ENCODE measurements at places on chromosomes 16 and 17.

- DNase-seq = no peak
Observed at GRCh38 chr16:23520500-23520899, 10.2 kb upstream of the GGA2 start.

DNA sequence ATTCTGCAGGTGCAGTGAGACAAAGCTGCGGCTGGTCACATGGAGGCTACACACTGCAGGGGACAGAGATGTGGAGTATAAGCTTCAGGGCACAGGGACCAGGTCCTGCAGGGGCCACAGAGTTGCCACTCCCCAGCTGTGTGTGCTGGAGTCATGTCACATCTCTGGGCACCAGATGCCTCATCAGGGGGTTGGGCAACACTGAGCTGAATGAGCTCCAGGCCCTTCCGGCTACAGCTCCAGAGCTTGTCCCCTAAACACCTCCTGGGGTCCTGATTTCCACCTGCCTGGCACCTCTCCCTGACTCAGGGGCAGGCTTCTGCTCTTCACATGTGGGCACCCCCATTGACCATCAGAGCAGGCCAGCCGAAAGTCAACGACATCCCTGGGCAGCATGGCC is 32.5 kb downstream of the SPHK1 start:
- no peak for DNase-seq

DNA sequence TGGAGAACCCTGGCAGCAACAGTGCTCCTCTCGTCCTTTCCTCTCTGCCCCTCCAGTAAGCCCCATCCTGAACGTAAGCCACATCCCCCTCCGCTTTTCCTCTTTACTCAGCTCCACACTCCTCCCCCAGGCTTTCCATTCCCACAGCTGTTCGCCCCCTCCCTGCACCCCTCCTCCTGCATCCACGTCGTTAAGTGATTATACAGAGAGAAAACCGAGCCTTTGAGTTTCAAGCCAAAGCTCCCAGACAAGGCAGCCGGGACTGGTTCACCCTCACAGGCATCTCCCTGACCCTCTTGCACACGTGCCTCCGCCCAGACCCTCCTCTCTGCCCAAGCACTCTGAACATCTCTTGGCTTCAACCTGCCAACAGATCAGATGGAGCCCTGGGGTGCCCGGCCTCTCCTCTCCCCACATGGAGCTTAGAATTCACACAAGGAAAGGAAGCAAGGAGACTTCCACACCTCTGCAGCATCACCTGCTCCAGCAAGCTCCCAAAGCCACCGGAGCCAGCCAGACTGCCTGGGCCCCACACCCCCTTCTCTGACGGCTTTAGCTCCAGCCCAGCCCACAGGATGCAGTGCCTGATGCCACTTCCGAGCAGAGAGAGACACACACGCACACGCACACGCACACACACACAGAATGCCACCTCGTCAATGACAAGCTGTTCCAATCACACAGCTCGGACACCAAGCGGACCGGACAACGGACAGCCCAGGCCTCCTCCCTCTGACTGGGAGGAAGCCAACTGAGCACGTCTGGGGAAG is 99.9 kb upstream of the CCL2 start:
- peak; percentile 89 for DNase-seq

DNA sequence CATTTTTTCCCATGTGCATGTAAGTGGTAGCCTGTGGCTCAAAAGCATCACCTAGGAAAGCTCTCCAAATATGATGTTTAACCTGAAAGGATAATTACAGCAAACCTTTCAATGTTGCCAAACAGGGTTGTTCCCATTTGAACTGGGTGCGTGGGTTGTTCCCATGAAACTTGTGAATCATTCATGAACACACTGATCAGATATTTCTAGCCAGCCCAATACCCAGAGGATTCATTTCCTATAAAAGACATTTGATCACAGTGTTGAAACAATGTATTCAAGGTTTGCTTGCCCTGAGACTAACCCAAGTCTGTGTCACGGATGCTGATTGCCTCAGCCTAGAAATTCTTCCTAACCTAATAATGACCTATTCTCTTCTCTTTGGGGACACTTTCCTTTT is 12.9 kb downstream of the KRT39 start:
- DNase-seq = no peak

DNA sequence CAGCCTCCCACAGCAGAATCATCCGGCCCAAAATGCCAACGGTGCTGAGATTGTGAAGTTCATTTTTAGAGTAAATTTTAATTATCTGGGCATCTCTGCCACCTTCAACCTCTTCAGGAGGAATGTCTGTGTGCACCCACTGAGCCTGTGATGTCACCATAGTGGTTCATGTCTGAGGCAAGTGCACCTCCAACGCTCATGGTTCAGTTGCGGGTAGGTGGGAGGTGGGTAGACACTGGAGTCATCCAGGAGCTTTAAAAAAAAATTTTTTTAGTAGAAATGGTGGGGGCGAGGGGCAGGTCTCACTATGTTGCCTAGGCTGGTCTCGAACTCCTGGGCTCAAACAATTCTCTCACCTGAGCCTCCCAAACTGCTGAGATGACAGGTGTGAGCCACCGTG is 1.9 kb downstream of the FLYWCH1 start:
- no peak for DNase-seq

- DNase-seq = no peak
Observed at GRCh38 chr16:3819746-3820724, 60.5 kb downstream of the CREBBP start.

DNA sequence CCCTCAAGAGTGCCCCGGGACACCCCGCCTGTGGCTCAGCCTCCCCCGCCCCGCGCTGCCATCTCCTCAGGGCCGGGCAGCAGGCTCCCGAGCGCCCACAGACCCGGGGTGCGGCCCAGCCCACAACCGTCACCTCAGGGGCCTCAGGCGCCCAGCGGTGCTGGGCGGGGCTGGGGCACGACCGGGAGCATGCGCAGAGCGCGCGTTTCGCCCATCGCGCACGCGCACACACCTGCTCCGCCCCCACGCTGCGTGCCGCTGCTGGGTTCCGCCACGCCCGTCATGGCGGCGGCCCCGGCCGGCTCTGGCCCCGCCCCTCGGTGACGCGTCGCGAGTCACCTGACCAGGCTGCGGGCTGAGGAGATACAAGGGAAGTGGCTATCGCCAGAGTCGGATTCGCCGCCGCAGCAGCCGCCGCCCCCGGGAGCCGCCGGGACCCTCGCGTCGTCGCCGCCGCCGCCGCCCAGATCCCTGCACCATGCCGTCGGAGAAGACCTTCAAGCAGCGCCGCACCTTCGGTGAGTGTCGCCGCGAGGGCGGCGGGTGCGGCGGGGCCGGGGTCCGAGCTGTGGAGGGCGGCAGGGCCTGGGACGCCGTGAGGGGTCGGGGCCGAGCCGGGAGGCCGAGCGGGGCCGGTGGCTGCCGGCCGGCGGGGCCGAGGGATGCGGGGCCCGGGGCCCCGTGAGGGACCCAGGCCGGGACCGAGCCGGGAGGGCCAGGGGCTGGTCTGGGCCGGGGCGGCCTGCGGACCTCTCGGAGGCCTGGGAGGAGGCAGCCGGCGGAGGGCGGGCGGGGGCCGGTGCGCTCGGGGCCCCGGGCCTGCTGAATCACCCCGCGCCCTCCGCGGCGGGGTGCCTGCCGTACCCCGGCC is at the start of gene MAP1LC3B:
MAP1LC3B (plus strand) TSS at position 387 of the 871 bp plus-strand sequence; CDS start at position 479, 92 bp downstream.
- peak; percentile 98 for DNase-seq

GRCh38 chr17:65243838-65244625 is 106.9 kb downstream of the RGS9 start:
- DNase-seq = no peak

- DNase-seq = no peak
Observed at GRCh38 chr16:14496047-14496770, 133.9 kb downstream of the PARN start.

DNA sequence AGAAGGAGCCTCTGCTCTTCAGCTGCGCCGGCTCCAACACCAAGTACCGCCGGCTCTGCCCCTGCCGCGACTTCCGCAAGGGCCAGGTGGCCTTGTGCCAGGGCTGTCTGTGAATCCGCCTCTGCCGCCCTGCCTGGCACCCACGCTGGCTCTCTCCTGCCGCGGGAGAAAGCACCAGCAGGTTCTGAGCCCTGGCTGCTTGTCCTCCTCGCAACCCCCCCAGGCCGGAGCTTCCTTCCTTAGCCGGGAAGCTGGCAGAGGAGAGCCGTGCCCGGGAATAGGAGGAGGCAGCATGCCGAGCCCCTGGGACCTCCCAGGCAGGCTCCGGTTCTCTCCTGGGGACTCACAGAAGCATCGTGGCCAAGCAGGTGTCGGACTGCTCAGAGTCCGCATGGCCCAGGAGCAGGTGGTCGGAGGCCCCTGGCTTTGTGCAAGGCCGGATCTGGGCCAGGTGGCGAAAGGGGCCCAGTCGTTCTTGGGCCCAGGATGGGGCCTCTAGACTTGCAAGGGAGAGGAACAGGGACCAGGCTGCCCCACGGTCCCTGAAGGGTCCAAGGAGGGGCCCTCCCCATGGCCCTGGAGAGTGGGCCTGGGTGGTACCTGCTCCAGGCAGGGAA is 80.6 kb downstream of the MGAT5B start:
- no peak for DNase-seq

DNA sequence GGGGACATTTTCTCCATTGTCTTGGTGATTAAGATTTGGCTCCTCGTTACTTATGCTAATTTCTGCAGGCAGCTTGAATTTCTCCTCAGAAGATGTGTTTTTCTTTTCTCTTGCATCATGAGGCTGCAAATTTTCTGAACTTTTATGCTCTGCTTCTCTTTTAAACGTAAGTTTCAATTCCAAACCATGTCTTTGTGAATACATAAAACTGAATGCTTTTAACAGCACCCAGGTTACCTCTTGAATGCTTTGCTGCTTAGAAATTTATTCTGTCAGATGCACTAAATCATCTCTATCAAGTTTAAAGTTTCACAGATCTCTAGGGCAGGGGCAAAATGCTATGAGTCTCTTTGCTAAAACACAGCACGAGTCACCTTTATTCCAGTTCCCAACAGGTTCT is 19.4 kb downstream of the ARHGAP44 start:
- DNase-seq = no peak

DNA sequence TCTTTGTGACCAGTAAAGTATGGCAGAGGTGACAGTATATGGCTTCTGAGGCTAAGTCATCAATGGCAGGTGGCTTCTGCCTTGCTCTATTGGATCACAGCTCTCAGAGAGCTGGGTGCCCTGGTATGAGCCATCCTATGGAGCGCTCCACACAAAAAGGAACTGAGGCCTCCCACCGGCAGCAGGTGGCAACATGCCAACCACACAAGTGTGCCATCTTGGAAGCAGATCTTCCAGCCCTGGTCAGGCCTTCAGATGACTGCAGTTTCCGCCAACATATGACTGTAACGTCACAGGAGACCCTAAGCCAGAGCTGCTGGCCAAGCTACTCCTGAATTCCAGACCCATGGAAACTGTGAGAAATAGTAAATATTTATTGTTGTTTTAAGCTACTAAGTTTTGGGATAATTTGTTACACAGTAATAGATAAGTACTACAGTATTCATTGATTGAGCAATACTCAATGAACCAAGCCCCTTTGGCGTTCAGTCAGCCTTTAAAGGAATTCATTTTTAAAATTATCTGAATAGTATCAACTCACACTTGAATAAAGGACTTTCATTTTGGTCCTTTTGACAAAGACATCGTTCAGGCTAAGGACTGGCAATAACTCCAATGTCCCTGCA is 69.4 kb upstream of the LHX1 start:
- no peak for DNase-seq

DNA sequence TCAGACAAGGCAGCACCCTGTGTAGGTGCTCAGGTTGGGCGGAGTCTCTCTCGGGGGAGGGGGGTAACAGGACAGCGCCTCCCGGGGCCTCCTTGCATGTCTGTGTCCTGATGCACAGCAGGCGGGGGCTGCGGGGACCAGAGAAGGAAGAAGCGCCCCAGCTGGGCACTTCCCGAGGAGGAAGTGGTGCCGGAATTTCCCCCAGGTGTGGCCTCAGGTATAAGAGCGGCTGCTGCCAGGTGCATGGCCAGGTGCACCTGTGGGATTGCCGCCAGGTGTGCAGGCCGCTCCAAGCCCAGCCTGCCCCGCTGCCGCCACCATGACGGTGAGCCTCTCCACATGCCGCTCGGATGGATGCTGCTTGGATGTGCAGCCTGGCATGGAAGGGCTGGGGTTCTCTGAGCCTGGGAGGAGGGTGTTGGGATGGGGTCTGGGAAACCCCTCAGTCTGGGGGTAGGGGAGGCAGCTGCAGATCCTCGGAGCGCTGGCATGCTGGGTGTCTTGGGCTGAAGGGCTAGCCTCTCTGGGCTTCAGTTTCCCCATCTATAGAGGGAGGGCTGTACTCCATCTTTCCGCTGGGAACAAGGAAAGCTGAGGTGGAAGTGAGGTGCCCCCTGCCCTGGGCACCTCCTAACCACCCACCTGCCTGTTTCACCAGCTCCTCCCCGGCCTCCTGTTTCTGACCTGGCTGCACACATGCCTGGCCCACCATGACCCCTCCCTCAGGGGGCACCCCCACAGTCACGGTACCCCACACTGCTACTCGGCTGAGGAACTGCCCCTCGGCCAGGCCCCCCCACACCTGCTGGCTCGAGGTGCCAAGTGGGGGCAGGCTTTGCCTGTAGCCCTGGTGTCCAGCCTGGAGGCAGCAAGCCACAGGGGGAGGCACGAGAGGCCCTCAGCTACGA is at the start of gene IL17C:
IL17C (plus strand) TSS at position 250 of the 908 bp plus-strand sequence; CDS start at position 320, 70 bp downstream.
- no peak for DNase-seq

GRCh38 chr17:21445091-21445650 is 69.0 kb downstream of the KCNJ12 start:
- DNase-seq = no peak

DNA sequence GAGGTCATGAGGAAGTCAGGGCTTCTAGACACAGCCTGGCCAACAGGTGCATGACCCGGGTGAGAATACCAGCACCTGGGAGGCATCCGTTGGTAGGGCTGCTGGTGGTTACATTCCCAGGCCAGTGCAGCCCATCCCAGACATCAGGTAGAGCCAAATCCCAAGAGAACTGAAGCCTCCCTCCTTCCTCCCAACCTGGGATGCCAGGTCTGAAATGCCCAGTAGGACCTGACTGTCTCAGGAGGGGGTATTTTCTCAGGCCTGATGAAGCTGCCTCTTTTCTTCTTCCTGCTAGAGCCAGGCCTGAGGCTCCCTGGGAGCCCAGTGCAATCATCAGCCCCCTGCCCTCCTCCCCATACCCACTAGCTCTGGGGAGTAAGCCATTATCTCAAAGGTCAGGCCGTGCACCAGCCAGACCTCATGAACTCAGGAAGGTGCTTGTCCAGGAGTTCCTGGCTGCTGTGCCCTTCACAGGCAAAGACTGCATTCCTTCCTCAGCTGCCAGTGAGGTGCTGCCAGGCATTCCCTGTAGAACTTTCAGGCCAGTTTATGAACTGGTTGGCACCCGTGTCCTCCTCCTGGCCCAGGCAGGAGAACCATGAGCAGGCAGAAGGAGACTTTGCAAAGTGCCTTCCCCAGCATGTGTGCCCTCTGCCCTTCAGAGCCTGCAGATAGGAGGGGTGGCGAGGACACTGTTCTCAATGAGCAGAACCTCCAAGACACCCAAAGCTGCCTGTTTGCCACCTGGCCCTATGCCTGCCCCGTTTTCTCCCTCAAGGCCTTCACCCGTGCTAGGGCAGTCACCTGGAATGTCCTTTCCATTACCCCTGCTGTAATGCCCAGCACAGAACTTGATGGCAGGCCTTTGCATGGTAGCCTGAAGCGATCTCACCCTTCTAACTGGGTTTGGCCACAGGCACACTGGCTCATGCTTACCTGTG is 7.6 kb downstream of the TBX2 start:
- peak; percentile 40 for DNase-seq

GRCh38 chr16:19137201-19138128 is 23.7 kb downstream of the ITPRIPL2 start:
- DNase-seq = no peak

GRCh38 chr17:2331303-2331702 is 5.0 kb downstream of the TSR1 start:
- no peak for DNase-seq

- no peak for DNase-seq
Observed at GRCh38 chr17:17959520-17960361, 12.5 kb downstream of the TOM1L2 start.
